Stimulated activated CD8-positive, alpha-beta memory T cell treated with anti-CD3 and anti-CD28 coated beads, Interleukin-2, amount 100 ng/mL, for 1 hour (primary cell): ENCODE measurements at places on chromosomes 5 and 9.

DNA sequence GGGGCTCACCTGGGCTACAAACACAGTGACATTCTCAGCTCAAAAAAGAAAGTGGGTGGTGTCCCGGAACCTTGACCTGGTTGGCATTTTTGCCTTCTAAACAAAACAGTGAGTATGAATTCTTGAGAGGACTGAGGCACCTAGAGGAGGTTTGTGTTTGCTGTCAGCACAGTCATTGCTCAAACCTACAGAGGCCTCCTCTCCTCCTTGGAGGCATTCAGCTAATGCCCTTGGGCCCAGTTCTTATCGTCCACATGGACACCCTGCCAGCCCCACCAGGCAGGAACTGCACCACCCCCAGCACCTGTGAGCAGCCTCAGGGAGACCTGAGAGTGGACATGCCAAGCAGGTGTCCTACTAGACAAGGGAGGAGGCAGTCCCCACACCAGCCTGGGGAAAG lies 156.7 kb downstream of the SYK start:
- DNase-seq, result no peak

GRCh38 chr9:136297016-136297691 lies 6.7 kb downstream of the CCDC187 start:
- no peak for DNase-seq

DNA sequence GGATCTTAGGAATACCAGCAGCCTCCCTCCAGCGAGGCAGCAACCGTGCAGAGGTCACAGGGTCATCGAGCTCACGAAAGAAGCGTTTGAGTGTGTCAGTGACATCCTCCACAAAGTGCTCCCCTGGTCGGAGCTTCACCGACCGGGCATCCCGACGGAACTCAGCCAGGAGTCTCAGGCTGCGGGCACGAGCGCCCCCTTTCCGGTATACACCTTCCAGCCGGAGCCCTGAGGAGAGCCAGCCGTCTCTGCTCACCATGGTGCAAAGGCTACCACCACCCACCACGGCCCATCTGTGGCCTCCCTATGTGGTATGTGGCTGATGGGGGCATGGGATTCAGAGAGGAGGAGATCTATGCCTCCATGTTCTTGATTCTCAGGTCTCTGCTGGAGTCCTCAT lies 10.8 kb upstream of the FCHSD1 start:
- DNase-seq, result no peak

GRCh38 chr5:148904440-148904839 lies 78.0 kb downstream of the ADRB2 start:
- no peak for DNase-seq

- DNase-seq, result no peak
These were observed 76.8 kb downstream of the PTPN3 start for GRCh38 chr9:109421026-109421970.

DNA sequence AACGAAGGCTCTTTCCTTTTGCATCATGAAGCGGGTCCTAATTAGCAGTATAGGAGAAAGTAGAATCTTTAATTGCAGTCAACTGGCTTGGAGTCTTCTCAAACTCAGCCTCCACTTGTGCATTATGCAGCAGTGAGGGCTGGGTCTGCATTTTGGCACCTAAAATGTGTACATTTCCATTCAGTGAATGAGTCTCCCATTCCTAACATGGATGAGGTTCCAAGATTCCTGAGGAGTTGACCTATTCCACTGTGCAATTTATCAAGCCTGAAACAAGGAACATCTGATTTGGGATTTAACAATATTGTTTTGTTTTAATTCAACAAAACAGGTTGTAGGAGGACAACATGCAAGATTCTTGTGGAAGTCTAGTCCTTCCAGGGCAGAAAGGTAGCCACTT lies 171.8 kb upstream of the S1PR3 start:
- no peak for DNase-seq

DNA sequence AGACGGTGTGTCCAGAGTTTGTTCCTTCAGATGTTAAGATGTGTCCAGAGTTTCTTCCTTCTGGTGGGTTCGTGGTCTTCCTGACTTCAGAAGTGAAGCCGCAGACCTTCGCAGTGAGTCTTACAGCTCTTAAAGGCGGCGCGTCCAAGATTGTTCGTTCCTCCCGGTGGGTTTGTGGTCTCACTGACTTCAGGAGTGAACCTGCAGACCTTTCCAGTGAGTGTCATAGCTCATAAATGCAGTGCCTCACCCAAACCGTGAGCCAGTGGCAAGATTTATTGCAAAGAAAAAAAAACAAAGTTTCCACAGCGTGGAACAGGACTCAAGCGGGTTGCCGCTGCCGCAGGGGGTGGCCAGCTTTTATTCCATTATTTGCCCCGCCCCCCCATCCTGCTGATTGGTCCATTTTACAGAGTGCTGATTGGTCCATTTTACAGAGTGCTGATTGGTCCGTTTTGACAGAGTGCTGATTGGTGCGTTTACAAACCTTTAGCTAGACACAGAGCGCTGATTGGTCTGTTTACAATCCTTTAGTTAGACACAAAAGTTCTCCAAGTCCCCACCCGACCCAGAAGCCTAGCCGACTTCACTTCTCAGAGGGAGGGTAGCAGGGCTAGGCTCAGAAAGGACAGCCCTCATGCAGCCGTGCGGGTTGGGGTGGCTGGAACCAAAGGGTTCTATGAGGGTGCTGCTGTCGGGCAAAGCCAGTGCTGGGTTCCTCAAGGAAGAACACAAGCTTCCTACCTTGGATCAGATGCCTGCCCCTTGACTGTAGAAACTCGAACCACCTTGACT lies 9.1 kb upstream of the RNF130 start:
- DNase-seq, result no peak

DNA sequence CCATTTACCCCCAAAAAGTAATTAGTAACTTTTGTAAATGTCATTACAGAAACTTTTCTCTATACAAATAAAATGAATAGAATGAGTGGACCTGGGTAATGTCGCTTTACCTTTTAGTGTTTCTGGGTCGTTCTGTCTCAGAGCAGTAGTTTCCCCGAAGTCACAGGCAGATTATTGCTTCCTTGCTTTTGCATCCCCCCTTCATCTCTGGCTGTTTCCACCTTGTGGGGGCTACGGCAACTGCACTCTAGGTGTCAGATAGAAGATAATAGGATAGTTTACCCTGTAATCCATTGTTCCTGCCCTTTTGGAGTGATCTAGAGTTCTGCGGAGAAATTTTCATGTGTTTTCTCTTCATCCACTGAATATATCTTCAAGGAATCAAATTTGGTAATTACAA lies 68.7 kb downstream of the PRR16 start:
- DNase-seq, result no peak

DNA sequence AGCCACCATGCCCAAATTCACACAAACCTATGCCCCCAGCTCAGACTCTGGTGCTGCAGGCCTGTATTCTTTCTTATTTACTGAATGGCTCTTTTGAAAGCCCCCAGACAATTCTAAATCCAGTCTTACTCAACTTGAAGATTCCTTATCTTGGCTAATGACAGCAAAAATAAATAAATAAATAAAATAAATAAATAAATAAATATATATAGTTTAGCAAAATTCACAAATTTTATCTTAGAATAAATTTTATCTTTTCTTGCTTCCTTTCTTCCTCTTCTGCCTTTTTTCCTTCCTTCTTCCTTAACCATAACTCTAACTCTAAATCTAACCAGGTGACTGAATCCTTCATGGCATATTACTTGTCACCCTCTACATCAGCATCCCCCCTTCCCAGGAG lies 25.6 kb downstream of the ANXA2R start:
- DNase-seq, result no peak

DNA sequence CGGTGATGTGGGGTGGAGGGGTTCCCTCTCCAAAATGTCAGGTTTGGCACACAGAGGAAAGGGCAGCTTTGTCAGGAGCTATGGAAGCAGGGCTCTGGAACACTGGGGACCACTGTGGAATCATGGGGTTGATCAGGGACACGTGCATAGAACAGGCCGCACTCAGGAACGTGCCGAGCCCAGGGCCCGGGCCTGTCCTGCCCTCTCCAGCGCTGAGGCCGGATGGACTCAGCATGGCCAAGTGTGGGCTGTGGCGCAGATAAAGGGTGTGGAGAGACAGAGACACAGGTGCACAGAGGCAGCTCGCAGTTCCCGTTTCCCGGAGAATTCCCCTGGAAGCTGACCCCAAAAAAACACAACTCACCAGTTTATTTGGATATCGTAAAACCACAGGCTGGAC lies 37.8 kb upstream of the SLC6A3 start:
- no peak for DNase-seq

GRCh38 chr9:131633491-131634031 lies 88.2 kb downstream of the PRRT1B start:
- no peak for DNase-seq

GRCh38 chr9:127263664-127264063 lies 910 bp upstream of the GARNL3 start:
- no peak for DNase-seq

DNA sequence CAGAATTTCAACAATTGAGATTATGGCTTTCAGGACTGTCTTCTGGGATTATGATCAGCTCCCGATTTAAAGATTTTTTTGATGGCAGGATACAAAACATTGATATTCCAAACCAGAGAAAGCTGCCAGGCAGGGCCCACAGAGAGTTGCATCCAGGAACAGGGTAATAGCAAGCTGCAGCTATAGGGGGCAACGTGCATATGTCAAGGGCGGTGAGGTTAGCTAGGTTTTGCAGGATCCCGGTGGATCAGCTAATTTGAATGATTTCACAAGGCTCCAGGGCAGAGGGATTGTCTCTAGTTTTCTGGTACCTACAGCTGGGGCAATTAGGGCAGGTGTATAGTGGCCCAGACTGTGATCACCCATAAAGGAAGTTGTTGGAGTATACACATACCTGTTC lies 339.4 kb downstream of the CHSY3 start:
- no peak for DNase-seq

- no peak for DNase-seq
These were observed 19.9 kb upstream of the ADRB2 start for GRCh38 chr5:148806520-148806931.

- DNase-seq, result no peak
These were observed 136.9 kb upstream of the RASEF start for GRCh38 chr9:83199832-83200231.

- no peak for DNase-seq
These were observed 43.5 kb upstream of the STXBP1 start for GRCh38 chr9:127568618-127568970.

DNA sequence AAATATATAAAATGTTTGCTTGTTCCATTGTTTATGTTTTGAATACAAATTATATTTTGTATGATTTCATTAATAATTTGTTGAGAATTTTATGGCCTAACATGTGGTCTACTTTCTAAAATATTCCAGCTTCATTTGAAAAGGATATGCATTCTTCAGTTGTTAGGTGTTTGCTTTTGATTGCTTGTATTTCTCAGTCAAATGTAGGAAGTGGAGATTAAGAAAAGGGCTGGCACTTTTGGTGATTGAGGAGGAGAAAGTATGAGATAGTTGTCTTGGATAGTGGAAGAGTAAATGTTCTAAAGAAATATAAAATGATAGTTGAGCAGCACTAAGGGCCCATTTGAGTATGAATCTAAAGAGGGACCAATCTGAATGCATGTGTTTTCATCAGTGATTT lies 23.1 kb downstream of the JAK2 start:
- no peak for DNase-seq

- DNase-seq, result no peak
These were observed 54.1 kb downstream of the GADD45G start for GRCh38 chr9:89658931-89659330.

GRCh38 chr5:132802044-132802684 lies 10.9 kb upstream of the SOWAHA start:
- DNase-seq, result no peak
